ENCODE measurements at places on chromosomes 3 and 15. TPM values are rescaled to one million over a fixed set of nuclear protein-coding genes. Genes with fewer than 3 reads are reported as not detected.

- DNase-seq: peak; percentile 65
Measured at GRCh38 chr3:108090049-108090700, 656 bp downstream of the CD47 start.

DNA sequence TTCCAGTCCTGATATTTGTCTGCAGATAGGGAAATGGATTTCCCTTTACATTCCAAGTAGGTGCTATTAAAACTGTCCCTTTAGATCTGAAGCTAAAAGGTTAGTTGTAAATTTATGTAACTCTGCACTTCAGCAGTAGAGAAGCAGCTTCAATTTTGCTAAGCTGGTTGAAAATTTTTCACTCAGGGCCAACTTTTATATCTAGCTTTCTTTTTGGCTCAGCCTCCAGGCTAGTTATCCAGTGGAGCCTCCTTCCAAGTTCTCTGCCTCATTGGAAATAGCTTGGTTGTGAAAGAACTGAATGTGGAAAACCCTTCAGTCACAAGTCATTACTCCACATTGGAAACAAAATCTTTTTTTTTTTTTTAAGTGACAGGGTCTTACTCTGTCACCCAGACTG, 8.2 kb upstream of the ZNF660 start:
- peak; percentile 64 for DNase-seq

- DNase-seq: no peak
Measured at GRCh38 chr15:95958382-95958781, 372.1 kb upstream of the NR2F2 start.

DNA sequence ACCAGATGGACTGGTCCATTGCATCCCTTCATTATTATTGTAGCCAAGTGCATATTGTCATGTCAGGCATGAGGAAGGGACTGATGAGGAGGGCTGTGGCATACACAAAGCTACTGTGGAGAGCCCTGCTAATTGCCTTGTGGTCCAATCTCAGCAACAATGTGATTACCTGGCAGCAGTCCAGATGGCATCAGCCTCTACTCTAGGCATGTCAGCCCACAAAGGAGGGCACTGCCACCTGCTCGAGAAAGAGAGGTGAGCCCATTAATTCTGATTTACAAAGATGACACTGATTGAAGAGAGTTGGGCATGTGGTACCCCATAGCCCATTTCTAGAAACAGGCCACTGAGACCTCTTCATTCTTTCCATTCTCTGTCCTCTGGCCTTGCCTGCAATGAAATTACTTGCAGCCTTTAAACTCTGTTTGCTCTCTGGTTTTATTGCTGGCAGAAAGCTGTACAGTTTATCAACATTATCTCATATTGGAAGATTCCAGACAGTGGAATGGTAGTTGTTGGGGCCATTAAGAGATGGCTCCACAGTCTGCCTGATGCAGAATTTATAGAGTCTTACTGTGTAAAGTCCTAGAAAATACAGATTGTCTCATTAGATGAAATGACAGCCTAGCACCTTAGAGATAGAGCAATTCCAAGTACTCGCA, 307.7 kb downstream of the ARPP21 start:
- no peak for DNase-seq

- DNase-seq: no peak
Measured at GRCh38 chr3:171876680-171877147, 33.6 kb downstream of the TMEM212 start.

The SERINC4 gene
- polyA plus RNA-seq: 0.87 TPM

The TNNC1 gene
- 21.0 TPM for polyA plus RNA-seq
